ENCODE measurements at places on chromosomes 5 and 9.

DNA sequence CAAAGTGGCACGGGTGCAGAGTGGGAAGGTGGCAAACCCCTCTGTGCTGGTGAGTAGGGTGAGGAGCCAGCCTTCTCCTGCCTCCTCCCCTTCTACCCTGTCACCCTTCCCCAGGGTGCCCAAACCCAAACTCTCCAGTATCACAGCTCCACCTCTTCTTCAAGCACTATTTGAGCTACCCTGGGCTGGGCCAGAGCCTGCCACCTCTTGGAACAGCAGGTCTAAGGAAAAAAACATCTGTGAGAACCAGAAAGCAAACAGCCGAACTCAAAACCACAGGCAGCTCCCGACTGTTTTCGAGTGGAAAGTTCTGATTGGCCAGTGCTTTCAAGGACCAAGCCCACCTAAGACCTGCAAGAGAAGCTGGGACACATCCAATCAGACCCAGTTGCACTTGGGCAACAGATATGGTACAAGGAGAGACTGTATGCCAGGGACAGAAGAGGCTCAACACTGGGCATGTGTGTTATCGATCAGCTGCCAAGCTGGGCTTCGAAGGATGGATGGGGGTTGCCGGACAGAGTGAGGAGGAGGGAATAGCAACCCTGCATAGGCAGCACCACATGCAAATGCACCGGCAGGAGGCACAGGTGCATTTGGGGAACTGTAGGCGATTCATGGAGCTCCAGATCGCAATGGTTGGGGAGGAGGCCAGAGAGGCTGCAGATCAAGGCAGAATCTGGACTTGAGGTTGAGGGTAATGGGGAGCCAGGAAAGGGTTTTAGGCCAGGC, 19.7 kb downstream of the ACSL6 start:
- no peak for DNase-seq

- no peak for DNase-seq
These were observed 411.6 kb downstream of the BNC2 start for GRCh38 chr9:16458696-16459420.

- DNase-seq = no peak
These were observed 143.3 kb upstream of the ADAMTSL1 start for GRCh38 chr9:18330401-18331309.

DNA sequence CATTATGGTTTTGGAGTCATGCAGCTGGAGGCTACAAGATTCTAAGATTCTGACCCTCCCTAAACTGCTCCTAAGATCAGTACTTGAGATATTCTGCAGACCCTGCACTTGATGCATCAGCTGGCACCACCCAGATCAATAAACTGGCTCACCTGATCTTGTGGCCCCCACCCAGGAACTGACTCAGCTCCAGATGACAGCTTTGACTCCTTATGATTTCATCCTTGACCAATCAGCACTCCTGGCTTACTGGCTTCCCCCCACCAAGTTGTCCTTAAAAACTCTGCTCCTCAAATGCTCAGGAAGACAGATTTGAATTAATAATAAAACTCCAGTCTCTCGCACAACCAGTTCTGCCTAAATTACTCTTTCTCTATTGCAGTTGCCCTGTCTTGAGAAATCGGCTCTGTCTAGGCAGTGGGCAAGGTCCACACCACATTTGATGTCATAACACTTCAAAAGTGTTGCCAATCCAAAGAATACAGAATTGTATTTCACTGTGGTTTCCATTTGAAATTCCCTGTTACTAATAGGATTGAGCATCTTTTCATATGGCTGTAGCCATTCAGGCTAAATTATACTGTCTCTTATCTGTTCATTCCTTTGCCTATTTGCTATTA, 14.8 kb upstream of the SLC30A5 start:
- DNase-seq = no peak

- DNase-seq = no peak
These were observed 140.2 kb downstream of the ENC1 start for GRCh38 chr5:74500110-74500917.

GRCh38 chr9:128940946-128941755, 6.3 kb downstream of the DOLK start:
- no peak for DNase-seq

DNA sequence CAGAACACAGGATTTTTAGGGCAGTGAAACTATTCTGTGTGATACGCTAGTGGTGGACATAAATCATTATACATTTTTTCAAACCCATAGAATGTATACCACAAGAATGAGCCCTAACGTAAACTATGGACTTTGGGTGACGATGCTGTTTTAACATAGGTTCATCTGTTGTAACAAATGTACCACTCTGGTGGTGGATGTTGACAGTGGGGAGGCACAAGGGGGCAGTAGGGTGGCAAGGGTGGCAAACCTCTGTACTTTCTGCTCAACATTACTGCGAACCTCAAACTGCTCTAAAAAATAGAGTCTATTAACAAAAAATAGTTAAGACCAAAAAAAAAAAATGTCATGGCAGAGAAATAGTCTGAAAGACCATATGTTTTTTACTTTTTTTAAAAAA, 9.1 kb upstream of the MVB12B start:
- DNase-seq = no peak

- no peak for DNase-seq
These were observed 33.1 kb downstream of the SH3GL2 start for GRCh38 chr9:17611917-17612316.

Data from fibroblast of skin of left biceps (primary cell).